Activated naive CD8-positive, alpha-beta T cell treated with anti-CD3 and anti-CD28 coated beads, Interleukin-2, amount 10 ng/mL, durations not matched to agents 7 days and 5 days (primary cell): ENCODE measurements at places on chromosomes 1 and 21. TPM values are rescaled to one million over a fixed set of nuclear protein-coding genes. Genes with fewer than 3 reads are reported as not detected.

- DNase-seq: no peak
- no peak overlapping the region for H3K27ac ChIP-seq
- no peaks in the 10 kb centered on the region for H3K27me3 ChIP-seq
- peak overlapping the region; percentile 62 for H3K4me3 ChIP-seq
- H3K4me1 ChIP-seq: peaks cover 27% of the 10 kb centered on the region
These were observed 2.8 kb downstream of the PHTF1 start for GRCh38 chr1:113756461-113756860.

DNA sequence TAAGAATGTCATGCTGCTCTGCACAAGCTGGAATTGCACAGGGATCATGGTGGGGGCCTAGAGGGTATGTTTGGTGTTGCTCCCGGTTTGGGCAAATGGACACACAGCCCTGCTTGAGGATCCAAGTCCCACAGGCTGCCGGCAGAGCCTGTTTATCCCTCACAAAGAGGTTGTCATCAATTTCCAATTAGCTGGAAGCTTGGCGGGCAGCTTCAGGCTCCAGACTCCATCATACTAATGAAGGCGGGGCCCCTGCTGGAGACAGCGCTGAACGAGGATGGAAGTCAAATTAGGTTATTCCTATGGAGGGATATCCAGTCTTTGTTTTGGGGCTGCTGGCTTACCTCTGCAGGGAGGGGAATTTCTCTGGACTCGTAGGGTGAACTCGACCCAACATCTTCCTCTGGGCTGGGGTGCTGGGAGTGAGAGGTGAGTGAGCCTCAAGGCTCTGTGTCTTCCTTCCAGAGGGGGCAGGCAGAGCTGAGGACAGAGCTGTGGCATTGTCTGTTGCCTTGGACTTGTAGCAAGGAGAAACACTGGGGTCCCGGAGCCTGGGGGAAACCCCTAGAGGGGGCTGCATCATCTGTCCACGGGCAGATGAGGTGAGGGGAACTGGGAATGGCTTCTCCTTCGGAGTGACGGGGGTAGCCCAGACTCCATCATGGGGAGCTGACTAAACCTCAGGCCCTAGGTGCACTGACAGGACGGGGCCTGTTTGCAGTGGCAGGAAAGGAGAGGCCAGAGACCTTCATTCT is 24.9 kb upstream of the PARP1 start:
- no peaks in the 10 kb centered on the region for H3K36me3 ChIP-seq
- H3K27ac ChIP-seq: no peak overlapping the region
- no peak for DNase-seq
- peaks cover 9% of the 10 kb centered on the region for H3K4me1 ChIP-seq
- peaks cover 17% of the 10 kb centered on the region for H3K27me3 ChIP-seq
- no peak overlapping the region for H3K4me3 ChIP-seq

The RHD gene
- total RNA-seq: not detected

- H3K4me3 ChIP-seq: no peak overlapping the region
- DNase-seq: no peak
- no peak overlapping the region for H3K27ac ChIP-seq
These were observed 16.1 kb downstream of the FBXO2 start for GRCh38 chr1:11638121-11638520.

GRCh38 chr1:162570718-162571117 is 9.2 kb downstream of the UAP1 start:
- no peaks in the 10 kb centered on the region for H3K27me3 ChIP-seq
- peaks cover 26% of the 10 kb centered on the region for H3K36me3 ChIP-seq
- no peak for DNase-seq
- no peak overlapping the region for H3K27ac ChIP-seq

DNA sequence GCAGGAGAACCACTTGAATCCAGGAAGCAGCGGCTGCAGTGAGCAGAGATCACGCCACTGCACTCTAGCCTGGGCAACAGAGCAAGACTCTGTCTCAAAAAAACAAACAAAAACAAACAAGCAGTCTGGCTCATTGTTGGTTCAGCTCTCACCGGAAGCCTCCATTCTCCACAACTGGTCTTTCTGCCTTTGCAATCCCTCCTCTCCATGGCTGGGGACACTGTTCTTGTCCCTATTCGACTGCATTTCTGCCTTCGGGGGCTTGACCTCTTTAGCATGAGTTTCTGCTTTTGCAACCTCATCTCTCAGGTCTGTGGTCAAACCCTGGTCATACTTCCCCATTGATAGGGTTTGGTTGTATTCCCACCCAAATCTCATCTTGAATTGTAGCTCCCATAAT is 216.3 kb upstream of the NR5A2 start:
- H3K27ac ChIP-seq: no peak overlapping the region
- no peak for DNase-seq
- no peak overlapping the region for H3K4me3 ChIP-seq
- peaks cover 13% of the 10 kb centered on the region for H3K27me3 ChIP-seq
- H3K4me1 ChIP-seq: no peaks in the 10 kb centered on the region

DNA sequence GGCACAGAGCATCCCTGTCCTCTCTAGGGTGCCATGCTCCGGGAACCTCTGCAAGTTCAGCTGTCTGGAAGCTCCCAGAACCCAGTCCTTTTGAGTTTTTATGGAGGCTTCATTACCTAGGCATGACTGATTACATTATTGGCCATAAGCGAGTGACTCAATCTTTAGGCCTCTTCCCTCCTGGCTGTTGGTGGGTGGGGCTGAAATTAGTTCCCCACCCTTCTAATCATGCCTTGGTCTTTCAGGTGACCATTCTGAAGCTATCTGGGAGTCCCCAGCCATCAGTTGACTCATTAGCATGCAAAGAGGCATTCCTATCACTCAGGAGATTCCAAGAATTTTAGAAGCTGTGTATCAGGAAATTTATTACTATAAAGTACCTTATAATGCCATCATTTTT is 46.6 kb downstream of the WLS start:
- H3K4me1 ChIP-seq: no peaks in the 10 kb centered on the region
- no peak overlapping the region for H3K27ac ChIP-seq
- H3K27me3 ChIP-seq: no peaks in the 10 kb centered on the region
- no peaks in the 10 kb centered on the region for H3K36me3 ChIP-seq
- no peak for DNase-seq

GRCh38 chr1:98556521-98557158 is 104.9 kb upstream of the SNX7 start:
- DNase-seq: no peak
- H3K27ac ChIP-seq: no peak overlapping the region
- H3K4me1 ChIP-seq: no peaks in the 10 kb centered on the region
- no peaks in the 10 kb centered on the region for H3K36me3 ChIP-seq

- no peak for DNase-seq
- peaks cover 3% of the 10 kb centered on the region for H3K36me3 ChIP-seq
- H3K27me3 ChIP-seq: no peaks in the 10 kb centered on the region
- no peak overlapping the region for H3K27ac ChIP-seq
- H3K4me1 ChIP-seq: no peaks in the 10 kb centered on the region
These were observed 59.0 kb upstream of the PGD start for GRCh38 chr1:10339815-10340214.

DNA sequence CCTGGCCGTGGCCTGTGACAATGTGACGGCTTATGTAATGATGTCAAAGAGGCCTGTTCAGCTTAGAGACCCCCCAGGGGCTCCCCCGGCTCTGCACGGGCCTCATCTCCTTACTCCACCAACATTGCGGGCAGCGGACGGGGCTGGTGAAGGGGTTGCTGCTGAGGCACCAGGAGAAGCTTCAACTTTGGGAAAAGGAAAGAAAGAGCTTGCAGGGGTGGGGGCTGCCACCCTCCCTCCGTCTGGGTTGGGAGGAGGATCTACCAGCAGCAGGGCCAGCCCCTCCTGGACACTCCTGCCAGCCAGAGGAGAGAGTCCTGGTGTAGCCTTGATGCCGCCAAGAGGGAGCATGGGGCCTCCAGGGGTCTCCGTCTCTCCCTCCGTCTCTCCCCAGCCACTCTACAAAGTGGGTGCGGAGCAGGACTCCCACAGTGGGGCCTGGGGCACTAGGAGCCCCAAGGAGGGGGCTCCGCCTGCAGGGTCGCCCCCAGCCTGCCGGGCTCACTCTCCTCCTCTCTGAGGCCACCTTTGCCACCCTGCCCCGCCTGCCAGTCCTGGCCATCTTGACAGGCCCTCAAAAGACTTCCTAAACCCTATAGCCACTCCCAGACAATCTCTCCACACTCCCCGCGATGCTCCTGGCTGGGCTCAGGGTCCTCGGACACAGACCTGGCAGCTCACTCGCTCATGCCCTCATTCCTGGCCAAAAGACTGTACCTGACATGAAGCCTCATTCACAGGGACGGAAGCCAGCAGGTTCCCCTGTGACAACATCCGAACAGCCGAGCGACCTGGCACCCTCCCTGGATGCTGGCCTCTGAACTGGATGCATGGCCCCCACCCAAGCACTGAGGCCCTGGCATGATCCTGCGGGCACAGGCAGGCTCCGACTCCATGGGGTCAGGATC is 130.4 kb upstream of the ARHGEF16 start:
- H3K27me3 ChIP-seq: no peaks in the 10 kb centered on the region
- H3K4me3 ChIP-seq: no peak overlapping the region
